ENCODE measurements at places on chromosomes 1 and 21.

DNA sequence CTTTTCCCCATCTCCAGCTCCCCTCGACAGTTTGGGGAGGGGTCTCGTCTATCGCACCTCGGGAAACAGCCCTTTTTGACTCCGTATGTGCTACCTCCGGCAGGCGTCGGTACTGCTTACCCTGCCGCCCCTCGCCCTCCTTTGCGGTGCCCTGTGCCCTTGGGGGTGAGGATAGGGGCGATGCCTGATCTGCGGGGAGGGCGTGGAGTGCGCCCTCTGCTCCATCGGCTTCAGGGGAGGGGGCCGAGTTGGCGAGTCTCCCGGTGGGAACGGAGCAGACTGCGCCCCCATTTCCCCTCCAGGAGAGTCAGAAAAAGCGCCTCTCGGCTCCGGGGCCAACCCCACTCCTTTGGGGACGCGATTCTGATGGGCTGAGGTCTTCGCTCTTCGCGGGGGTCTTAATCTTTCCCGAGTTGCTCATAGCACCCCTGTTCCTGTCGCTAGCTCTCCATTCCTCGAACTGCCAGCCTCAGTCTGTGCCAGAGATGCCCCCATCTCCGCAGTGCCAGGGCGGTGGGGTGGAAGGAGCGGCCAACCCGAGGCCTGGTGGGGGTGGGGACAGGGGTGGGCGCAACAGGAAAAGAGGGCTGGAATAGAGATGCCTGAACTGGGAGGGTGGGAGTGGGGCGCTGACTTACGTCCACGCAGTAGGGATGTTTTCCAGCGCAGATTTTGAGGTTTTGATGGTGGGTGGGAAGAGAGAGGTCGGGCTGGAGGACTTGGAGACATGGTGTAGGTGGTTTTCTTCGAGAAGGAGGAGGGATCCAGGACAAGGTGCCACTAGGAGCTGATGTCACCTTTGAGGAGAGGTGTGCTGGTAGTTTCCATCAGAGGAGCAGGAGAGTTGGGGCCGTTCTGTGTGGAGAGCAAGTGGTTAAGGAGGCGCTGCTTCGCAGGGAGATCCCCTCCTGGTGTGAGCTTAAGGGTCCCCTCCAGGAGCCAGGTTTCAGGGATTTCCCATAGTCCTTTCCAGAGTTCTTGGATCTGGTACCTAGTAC, 674 bp downstream of the PPFIA4 start:
- no peak for DNase-seq

DNA sequence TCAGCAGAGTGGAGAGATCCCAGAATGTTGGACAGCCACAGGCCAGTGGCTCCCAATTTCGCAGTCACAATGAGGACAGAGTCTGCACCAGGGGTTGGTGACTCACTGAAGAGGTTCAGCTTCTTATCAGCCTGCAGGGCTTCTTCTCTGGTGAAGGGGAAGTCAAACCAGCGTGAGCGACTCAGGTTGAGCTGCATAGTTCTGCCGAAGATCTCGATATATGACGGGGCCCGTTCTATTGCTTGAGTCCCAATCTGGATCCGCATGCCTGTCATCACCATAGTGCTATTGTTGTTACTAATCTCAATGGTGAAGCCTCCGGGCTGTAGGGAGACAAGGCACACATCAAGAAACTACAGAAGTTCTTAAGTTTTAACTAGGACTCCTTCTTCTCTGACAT, 58.5 kb downstream of the UBR4 start:
- DNase-seq: no peak

GRCh38 chr1:7970246-7970645, 8.7 kb downstream of the PARK7 start:
- no peak for DNase-seq

DNA sequence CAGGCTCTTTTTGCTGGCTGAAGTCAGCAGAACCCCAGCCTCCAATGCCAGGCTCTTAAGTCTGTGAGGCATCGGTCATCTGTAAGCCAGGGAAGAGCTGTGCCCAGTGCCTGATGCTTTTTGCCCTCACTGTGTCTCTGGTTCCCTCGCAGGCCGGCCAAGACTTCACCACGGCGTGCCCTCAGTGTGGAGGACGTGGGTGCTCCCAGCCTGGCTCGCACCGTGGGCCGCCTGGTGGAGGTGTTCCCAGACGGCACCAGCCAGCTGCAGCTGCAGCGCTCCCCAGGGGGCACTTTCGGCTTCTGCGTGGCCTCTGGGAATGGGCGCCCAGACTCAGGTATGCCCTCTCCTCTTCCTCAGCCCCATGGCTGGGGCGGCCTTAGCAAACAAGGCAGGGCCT, 32.5 kb downstream of the KIAA1614 start:
- no peak for DNase-seq

DNA sequence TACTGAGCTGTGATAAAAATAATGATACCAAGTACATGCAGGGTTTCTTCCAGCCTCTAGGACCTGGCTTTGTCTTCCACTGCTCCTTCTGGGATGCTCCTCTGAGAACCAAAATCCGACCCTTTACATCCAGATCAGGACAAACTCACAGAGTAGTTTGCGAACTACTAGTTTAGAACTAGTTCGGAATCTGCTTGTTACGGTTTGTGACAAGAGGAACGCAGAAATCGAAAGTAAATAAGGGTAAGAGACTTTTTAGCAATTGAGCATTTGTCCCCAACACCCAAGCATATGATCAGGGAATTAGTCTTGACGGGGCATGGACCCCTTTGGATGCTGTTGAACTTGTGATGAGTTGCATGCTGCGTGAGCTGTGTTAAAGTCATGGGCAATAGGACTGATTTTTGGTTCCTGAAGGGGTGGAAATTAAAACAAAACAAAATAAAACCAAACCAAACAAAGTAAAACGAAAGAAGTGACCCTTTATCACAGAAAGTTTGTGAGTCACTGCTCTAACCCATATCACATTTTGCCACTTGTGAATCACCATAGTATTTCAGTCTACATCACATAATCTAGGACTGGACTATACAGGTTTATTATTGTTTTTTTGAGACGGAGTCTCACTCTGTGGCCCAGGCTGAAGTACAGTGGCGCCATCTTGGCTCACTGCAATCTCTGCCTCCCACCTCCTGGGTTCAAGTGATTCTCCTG, 35.7 kb upstream of the ERRFI1 start:
- DNase-seq: no peak

- no peak for DNase-seq
Measured at GRCh38 chr1:31776516-31776915, 12.4 kb upstream of the ADGRB2 start.

DNA sequence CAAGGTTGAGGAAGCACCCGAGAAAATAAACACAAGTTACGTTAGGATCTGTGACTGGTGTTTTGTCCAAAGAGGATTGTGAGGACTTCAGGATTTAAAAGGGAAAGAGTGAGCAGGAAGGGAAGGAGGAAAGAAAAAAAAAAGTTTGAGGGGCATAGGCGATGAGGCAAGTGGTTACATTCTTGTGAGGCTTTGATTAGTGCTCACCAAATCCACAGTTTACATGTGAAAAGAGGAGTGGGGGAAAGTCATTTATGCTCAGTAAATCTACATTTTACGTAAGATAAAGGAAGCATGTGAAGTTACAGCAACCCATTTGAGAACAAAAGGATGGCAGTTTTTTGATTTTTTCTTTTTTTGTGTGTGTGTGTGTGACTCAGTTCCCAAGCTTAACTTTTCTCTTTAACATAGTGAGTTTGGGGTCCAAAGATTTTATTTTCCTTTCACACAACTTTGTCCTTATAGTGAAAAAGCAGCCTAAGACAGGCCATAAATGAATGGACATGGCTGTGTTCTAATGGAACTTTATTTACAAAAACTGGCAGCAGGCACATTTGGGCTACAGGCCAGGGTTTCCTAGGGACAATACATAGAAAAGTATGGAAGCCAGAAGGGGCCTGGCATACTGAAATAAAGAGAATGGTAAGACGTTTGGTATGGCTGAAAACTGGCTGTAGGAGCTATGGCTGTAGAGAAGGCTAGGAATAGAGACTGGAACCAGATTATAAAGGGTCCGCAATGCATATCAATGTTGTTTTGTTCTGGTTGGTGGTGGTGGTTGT, 121.7 kb downstream of the FGGY start:
- no peak for DNase-seq

DNA sequence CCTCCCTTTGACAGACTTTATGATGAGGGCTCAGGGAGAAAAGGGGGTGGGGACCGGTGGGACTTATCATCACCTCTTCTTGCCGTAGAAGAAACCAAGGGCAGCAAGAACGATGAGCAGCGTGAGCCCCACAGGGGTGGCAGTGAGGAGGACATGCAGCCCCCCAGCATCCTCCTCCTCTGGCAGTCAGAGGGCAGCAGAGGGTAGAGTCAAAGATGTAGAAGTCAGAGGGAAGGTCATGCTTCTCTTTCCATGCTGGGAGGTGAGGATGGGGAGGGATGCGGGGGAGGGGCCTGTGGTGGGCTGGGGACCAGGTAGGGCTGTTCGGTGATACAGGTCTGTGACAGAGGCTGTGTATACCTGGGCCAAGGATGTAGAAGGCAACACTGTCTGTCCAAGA, 14.8 kb downstream of the INSRR start:
- no peak for DNase-seq

- DNase-seq: no peak
Measured at GRCh38 chr1:241896670-241896962, 48.6 kb downstream of the EXO1 start.

- no peak for DNase-seq
Measured at GRCh38 chr1:23963617-23964234, 4.1 kb downstream of the PNRC2 start.

DNA sequence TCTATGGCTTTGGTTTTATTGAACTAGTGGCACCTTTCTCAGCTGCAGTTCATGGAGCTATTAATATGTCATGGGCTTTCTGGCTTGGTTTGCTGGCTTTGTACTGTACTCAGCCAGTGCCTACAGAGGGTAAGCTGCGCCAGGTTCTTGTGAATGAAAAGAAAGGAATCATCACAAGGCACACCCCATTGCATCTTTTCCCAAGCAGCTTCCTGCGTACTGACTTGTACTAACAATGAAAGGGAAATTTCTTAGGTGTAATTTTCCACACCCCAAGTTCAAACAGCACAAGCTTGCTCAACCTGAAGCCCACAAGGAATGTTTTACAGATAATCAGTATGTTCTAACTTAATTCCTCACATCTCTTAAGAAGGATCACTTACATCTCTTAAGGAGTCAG, 78.0 kb upstream of the TNFSF18 start:
- no peak for DNase-seq

DNA sequence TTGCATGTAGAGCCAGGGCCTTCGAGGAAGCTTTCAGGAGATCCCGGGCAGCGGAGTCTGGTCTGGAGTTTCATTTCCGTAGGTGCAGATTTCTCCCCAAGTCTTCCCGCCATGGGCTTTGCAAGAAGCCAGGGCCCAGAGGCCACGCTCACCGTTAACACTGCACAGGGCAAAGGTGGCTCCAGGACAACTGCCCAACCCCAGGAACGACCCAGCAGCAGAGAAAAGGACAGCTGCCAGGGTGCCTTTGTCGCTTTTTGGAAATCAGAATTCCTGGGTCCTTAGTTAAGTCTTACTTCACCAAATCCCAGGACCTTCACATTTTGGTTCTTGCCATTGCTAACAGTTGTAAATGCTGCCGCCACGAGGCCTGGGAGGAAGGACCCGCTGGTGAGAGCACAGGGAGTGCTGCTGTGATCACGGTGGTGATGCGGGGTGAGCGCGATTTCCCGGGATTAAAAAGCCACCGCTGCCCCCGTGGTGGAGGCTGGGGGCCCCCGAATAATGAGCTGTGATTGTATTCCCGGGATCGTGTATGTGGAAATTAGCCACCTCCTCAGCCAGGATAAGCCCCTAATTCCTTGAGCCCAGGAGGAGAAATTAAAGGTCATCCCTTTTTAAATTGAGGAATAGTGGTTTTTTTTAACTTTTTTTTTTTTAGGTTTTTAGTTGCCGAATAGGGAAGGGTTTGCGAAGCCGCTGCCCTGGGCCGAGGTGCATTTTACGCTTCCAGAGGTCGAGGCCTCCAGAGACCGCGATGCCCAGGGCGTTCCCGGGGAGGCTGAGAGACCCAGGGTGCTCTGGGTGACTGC, 8.2 kb downstream of the SIM2 start:
- DNase-seq: no peak

- no peak for DNase-seq
Measured at GRCh38 chr1:208007938-208008342, 97.0 kb upstream of the CD34 start.

GRCh38 chr1:212465311-212465710, 32.6 kb downstream of the NENF start:
- no peak for DNase-seq

DNA sequence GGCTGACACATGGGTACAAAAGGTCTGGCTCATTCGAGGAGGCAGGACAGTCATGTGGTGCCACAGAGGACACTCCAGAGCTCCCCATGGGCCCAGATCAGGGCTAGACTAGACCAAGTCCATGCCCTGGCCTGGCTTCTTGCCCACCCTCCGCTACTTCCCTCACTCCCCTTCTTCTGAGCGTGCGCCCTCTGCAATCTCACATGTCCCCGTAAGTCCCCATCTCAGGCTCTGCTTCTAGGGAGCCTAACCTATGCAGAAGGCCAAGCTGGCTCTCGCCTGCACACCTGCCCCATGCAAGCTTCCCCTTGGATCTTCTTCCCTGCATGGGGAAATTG, 553.6 kb downstream of the PTPRU start:
- no peak for DNase-seq

DNA sequence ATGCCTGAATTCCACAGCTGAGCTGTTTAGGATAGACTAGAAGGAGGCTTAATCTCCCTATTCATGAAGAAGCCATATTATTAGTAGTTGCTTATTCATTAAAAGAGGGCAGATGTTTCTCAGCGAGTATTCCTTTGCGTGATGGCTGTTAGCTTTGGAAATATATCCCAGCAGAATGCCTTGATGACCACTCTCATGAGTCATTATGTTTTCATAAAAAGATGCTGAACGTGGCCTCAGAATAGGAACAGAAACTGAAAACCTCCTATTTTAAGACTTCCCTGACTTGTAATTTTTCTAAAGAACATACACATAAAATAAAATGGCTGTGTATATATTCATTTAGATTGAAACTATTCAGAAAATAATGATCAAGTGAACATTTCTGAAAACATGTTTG, 9.6 kb upstream of the PLA2G4A start:
- no peak for DNase-seq

- DNase-seq: no peak
Measured at GRCh38 chr1:173410794-173411236, 66.3 kb upstream of the PRDX6 start.

- DNase-seq: no peak
Measured at GRCh38 chr1:174219606-174220370, 60.5 kb downstream of the RABGAP1L start.

All from activated CD4-positive, alpha-beta T cell treated with anti-CD3 and anti-CD28 coated beads, Interleukin-2, amount 50 U/mL, for 24 hours (primary cell).